Activated CD4-positive, alpha-beta memory T cell treated with anti-CD3 and anti-CD28 coated beads for 36 hours (primary cell): ENCODE measurements at places on chromosomes 16 and 17. TPM values are rescaled to one million over a fixed set of nuclear protein-coding genes. Genes with fewer than 3 reads are reported as not detected.

DNA sequence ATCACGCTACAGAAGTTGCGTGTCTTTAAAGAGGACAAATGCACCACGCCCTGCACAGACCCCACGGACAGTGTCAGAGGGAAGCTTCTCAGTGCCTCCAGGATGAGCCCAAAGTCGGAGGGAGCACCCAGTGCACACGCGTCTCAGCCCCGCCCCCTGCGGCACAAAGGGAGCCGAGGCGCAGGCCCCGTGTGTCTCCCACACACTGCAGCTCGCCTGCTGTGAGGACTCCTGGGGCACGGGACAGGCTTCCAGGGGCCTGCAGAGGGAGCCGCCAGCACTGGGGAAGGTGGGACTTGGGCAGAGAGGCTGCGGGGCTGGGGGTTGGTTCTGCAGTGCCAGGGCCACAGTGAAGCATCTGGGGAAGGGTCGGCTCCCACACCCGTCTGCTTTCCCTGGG, 77.4 kb downstream of the LMF1 start:
- no peak for DNase-seq

- DNase-seq: peak; percentile 16
These were observed 94.9 kb downstream of the CACNG1 start for GRCh38 chr17:67139289-67139688.

The GPR179 gene
- 0.10 TPM for total RNA-seq

The SENP3 gene
- 53.2 TPM for total RNA-seq

The FADS6 gene
- not detected for total RNA-seq

The DHRS11 gene
- total RNA-seq: 10.2 TPM
